ENCODE measurements at places on chromosomes 7 and 10.

DNA sequence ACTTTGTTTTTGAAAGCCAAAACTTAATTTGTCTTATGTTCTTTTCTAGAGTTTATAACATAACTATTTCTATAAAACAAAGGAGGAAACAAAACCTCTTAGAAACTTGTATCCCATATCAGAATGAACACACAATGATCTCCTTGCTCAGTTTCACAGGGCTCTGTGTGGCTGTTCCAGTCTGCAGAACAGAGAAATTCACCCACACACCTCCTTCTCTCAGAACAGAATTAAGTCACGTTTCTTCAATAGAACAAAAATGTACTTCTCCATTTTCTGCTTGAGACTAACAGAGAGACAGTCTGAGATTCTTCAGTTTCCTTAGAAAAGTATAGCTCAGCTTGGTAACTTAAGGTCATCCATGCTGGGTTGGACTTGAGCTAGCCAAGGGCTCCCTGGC is 15.8 kb upstream of the DOCK1 start:
- no peaks in the 10 kb centered on the region for H3K36me3 ChIP-seq
- no peaks in the 10 kb centered on the region for H3K4me1 ChIP-seq

DNA sequence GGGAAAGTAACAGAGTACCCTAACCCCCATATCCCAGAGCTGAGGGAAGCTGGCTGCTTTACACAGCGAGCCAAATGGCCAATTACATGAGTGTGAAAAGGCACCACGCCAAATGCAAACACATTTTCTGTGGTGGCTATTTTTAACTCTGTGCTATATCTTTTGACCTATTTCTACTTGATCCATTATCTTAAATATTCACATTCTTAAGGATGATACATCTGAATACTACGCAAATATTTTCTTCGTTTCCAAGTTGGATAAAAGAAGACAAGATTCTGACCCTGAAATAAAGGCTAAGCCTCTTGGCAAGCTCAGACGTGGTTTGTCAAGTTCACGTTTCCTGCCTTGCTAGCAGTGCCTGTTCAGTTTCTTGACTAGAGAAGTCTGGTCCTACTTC is 146.7 kb upstream of the TMEM196 start:
- no peak for DNase-seq
- no peak overlapping the region for H3K4me3 ChIP-seq
- H3K27ac ChIP-seq = no peak overlapping the region
- H3K36me3 ChIP-seq = no peaks in the 10 kb centered on the region
- H3K27me3 ChIP-seq = no peaks in the 10 kb centered on the region

DNA sequence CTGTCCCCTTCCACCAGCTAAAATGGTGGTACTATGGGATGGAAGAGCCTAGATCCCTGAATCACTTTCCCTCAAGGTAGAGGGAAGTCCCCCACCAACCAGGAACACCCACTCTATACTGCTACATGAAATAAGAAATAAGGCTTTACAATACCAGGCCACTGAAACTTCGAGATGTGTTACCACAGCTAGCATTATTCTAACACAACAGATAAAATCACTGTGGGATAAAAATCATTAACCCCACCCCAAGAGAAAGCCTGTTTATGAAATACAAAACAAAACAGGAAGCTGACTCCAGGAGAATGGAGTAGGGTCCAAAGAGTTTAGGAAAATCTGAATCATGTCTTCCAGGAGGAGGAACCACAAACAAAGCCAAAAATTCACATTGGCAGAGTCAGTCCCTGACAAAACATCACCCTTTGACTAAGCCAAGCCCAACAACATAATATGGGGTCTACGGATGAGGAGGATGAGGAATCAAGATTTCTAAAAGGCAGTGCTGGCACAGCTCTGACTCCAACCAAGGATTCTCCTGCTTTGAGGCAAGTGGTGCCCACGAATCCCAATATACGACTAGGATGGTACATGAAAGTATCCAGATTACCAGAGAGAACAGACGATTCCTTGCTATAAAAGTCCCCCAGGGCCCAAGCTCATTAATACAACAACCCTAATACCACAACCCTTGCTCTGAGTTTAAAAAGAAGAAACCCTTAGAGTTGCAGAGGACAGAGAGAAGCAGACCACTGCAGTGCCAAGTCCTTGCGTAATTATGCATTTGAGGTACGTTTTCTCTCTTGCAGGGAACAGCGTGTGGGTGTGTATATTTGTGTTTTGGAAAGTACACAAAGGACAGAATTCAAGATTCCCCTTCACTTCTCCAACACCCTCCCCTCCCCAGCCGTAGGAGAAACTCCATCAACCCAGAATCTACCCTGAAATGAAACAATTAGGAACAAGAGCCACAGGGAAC is 23.7 kb downstream of the XPNPEP1 start:
- H3K36me3 ChIP-seq = peaks cover 1% of the 10 kb centered on the region
- no peak overlapping the region for H3K4me3 ChIP-seq
- no peak for DNase-seq
- H3K4me1 ChIP-seq = peaks cover 4% of the 10 kb centered on the region
- no peaks in the 10 kb centered on the region for H3K27me3 ChIP-seq

GRCh38 chr10:121696854-121697253 is 98.6 kb upstream of the FGFR2 start:
- H3K27ac ChIP-seq = no peak overlapping the region
- DNase-seq = no peak
- no peak overlapping the region for H3K4me3 ChIP-seq
- no peaks in the 10 kb centered on the region for H3K4me1 ChIP-seq
- no peaks in the 10 kb centered on the region for H3K27me3 ChIP-seq

DNA sequence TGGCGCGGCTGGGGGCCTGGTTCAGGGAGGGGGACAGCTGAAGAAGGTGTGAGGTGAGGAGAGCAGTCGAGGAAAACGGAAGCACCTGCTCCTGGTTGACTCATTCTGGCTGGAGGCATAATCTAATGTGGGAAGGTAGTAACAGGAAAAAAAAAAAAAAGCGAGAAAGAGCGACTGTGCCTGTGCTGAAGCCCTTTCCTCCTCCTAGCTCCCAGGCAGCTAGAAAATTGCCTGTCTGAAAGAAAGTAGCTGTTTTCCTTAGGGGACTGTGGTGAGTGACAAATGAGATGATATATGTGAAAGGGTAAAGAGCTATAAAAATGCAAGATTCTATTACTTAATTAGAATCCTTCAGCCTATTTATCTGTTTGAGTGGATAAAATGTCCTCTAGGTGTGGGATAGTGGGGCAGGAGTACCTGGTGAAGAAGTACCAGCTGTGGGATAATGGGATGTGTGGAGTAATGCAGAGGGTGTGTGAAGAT is 4.9 kb upstream of the MEST start:
- no peaks in the 10 kb centered on the region for H3K36me3 ChIP-seq
- no peaks in the 10 kb centered on the region for H3K27me3 ChIP-seq
- H3K27ac ChIP-seq = no peak overlapping the region
- peaks cover 26% of the 10 kb centered on the region for H3K4me1 ChIP-seq
- no peak for DNase-seq
- peak overlapping the region; percentile 52 for H3K4me3 ChIP-seq

DNA sequence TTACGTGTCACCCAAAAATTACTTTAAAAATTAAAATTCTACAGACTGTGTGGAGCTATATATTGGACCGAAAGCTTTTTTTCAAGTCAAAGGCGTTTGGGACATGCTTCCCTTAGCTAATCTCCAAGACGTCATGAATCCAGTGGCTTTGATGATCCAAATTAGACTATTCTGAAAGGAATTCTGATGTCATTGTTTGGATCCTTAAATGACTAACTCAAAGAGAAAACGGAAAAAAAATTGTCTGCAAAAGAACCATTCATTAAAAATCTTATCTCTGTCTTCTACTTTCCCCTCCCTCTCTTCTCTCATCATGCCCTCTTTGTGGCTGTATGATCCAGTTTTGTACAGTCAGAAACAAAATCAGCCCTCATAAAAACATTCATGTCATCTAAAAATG is 161.8 kb downstream of the ETV1 start:
- no peaks in the 10 kb centered on the region for H3K27me3 ChIP-seq
- H3K4me1 ChIP-seq = no peaks in the 10 kb centered on the region
- DNase-seq = no peak
- H3K4me3 ChIP-seq = no peak overlapping the region

DNA sequence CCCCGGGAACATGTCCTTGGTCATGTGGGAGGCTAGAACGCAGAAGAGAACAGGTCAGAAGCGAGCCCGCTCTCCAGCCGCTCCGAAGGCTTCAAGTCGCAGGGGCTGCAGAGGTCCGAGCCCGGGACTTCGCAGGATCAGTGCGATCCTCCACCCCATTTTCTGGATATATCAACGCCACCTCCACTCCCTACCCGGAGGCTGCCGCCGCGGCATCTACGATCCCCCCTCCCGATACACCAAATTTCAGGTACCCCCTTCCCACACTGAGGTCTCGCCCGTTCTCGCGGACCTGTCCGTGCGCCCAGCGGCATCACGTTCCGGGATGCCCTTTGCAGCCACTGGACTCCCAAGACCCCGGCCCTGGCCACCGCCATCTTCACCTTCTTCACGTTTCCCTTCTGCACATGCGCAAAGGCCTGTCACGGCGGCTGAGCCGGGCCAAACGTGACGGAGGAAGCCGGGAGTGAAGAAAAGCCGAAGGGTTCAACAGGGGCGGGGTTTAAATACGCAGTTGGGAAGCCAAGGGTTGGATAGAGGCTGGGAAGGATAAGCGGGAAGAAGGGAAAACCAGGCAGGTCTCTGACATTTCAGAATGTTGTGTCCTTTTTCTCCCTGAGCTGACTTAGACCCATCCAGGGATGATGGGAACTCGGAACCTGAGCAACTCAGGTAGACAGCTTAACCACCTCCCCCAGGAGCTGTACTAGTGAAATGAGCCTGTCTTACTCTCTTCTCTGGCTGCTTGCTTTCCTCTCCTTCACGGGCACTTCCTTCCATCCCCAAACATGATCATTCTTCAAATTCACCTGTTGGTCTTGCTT is at the start of gene NDUFB8:
TSS of gene NDUFB8 (minus strand) at position 397 of the 824 bp plus-strand sequence. CDS start at position 377, 20 bp downstream.
- no peaks in the 10 kb centered on the region for H3K27me3 ChIP-seq
- peaks cover 12% of the 10 kb centered on the region for H3K36me3 ChIP-seq
- peak; percentile 89 for DNase-seq

Data from B cell (primary cell).